Left renal pelvis (tissue), 4 donors: ENCODE measurements at places on chromosomes 5 and 9. TPM values are rescaled to one million over a fixed set of nuclear protein-coding genes. Genes with fewer than 3 reads are reported as not detected.

Gene AGXT2
- 52.4 TPM for polyA plus RNA-seq

DNA sequence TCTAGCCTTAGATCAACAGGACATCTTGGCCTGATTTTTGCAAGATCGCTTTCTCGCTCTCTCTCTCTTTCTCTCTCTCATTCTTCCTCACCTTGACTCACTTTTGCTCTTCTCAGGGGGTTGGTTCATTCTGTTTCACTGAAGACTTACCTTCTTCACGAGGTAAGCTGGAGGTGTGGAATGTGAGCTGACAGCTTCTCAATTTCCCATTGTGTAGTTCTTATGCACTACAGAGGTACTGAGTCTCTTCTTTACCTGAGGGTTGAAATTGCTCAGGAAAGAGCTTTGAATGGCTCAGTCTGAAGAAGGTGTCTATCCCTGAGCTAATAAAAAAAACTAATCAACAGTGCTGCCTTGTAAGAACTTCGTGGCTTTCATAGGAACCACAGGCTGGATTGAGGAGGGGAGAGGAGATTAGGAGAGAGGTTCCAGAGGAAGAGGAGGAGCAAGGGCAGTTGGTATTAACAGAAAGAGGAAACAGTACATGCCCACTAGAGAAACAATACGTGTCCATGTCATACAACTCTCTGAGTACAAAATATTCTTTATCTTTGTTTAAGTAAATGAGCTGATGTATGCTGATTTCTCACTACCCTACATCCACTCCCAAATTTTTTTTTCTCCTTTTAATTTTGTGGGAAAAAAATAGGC, 192.2 kb downstream of the TMEM167A start:
- no peak for DNase-seq

DNA sequence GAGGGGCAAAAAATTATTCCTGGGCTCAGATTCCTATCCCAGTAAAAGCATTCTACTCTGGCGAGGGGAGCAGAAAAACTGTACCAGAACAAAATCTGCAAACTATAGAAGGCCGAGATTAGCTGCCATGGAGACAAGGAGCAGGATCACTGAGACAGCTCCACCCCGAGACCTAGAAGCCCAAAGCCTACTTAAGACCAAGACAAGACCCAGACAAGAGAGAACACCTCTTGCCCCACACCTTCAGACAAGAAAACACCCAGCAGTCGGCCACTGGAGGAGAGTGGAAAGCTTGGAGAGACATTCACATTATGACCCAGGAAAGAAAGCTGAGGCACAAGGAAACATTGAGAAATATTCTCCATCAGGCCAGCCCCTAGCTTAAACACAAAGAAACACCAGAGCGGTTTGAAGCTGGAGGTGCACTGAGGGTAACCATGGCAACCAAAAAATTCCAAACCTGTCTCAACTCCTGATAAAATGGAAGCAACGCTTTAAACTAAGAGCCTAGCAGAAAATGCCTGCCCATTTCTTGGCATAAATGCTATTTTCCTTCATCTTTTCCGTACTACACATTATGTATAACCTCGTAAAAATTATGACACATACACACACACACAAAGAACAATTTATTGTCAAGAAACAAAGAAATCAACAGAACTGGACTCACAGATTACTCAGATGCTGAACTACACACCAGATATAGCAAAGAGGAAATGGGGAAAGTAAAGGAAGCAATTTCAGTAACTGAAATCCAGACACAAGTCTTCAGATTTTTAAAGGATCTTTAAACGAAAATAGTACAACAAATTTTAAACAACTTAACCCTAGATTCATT, 53.8 kb upstream of the FTMT start:
- DNase-seq: no peak

DNA sequence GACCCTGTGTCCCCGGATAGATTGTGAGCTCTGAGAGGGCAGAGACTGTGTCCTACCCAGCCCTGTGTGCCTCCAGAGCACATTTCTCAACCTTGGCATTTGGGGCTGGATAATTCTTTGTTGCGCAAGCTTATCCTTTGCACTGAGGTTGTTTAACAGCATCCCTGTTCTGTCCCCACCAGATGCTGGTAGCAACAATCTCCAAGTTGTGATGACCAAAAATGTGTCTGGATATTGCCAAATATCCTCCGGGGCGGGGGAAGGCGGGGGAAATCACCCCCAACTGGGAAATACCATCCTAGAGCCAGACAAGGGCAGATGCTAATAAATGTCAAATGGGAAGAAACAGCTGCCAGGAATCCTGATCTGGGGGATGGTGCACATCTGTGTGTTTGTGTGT, 24.0 kb upstream of the TNIP1 start:
- no peak for DNase-seq

GRCh38 chr9:89790542-89791109, 185.8 kb downstream of the GADD45G start:
- no peak for DNase-seq
